ENCODE measurements at places on chromosomes 7 and 10.

- DNase-seq = no peak
These were observed 31.5 kb upstream of the SLIT1 start for GRCh38 chr10:97217299-97217698.

DNA sequence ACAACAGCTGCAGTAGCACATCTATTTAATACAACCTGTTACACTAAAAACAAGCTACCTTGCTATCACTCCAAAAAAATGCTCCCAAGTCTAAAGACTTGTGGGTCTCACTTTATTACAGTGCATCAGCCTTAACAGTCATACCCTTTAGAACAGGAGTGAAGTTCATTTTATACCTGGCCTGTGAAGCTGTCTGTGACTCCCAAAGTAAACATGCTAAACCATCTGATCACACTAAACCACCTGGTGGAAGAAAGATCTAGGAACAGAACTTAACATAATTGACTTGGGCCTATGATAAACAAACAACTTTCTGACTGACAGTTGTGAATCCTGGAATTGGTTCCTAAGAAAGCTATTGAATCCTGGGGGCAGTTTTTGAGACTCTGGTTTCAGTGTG lies 80.9 kb upstream of the ATP6V0A4 start:
- no peak for DNase-seq

DNA sequence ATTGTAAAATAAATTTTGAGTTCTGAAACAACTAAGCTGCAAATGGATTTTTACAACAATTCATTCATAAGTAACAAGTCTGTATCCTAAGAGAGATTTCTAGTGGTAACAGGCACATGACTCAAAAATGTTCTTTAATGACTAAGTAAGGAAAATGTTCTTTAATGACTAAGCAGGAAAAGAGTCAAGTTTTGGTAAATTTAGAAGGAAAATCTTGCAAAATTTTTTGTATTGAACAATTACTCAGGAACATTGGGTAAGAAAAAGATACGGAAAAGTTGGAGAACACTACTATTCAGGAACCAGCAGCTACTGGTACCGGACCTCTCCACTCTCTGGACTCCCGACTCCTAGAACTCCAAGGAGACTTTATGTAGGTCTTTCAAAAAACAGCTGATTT lies 33.5 kb downstream of the HYCC1 start:
- DNase-seq = no peak

DNA sequence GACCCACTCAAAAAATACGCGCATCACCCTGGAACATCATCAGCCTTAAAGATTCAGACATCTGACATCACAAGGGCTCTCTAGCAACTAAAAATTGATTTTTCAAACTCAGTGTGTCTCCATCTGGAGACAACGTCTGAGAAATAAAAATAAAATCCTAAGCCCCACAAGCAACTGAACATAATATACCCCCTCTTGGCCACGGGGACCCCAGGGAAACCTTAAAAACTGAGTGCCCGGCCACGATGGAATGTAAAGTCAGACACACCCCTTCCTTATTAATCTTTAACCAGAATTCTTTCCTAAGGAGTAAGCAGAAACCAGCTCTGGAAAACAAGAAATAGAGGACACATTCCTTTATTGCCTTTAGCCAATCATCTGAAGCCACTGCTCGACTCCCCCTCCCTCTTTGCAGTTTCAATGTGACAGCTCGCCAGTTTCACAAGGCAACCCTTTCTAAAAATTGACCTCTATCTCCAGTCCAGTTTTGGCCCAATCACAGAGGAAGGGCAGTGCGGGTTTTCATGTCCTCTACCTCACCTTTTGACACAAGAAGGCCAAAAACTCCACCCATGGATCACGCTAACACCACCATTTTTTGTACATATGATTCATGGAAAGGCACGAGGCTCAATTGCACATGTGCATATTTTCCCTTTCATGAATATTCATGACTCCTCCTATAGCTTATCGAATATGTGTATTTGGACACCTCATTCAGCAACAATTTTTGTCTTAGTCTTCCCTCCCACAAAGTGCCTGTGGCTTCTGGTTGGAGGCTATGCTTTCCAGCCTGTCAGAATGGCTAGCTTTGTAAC lies 24.2 kb downstream of the IFIT3 start:
- no peak for DNase-seq

DNA sequence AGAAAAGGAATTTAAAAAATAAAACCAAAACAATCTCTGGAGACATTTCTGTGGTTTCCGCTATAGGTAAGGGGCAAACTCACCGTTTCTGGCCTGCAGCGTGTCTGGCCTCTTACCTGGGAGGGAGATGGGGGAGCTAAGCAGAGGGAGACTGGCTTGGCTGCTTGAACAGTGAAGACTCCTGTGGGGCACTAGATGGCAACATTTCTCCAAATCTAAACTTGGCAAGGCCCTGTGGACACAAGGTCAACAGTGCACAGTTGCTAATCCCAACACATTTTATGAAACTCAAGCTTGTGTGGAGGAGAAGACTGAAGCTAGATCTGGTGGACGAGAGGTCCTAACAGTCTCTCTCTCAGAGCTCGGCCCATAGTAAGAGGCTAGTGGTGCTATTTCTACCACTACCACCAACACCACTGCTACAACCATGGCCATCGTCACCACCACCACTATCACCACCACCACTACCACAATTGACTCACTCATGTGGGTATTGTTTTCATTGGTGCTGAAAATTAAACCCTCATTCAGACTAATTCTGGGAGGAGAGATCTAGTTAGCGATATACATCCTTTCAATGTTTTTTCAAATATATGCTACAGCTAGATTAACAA lies 28.4 kb upstream of the CDHR3 start:
- DNase-seq = no peak

GRCh38 chr10:131803860-131804425 lies 96.9 kb upstream of the PPP2R2D start:
- DNase-seq = no peak

DNA sequence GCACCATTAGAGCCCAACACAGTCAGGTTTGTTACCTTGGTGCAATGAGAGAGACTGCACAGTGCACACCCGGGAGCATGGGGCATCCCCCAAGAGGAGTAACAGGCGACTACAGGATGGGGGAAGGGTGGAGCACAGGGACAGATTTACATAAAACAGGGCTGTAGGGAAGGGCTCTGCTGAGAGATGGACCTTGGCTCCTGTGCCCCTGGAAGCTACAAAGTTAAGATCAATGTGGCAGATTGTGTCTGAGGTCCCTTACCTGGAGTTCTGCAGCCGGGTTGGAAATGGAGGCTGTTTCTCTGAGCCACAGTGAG lies 13.7 kb upstream of the SLC18A3 start:
- DNase-seq = no peak

DNA sequence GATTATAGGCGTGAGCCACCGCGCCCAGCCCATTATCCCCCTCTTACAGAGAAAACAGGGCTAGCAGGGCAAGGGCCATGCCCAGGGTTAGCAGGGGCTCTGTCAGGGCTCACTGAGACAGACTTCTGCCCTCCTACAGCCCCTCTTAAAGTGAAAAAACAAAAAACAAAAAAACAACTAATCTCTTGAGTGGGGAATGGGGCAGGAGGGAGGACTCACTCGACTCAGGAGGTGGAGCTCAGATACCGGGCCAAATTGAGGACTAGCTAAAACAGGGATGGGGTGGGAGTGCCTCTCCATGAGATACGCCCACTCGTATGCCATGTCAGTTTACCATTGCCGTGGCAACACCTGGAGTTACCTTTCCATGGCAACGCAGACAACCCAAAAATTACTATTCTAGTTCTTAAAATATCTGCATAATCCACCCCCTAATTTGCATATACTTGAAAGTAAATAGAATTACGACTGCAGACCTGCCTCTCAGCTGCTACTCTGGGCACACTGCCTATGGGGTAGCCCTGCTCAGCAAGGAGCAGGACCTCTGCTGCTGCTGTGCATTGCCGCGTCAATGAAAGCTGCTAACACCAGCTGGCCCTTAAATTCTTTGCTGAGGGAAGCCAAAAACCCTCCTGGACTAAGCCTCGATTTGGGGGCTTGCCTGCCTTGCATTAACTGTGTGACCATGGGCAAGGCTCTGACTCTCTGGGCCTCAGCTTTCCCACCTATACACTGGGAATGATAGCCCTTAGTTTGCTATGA lies 13.4 kb downstream of the SSC4D start:
- DNase-seq = no peak

DNA sequence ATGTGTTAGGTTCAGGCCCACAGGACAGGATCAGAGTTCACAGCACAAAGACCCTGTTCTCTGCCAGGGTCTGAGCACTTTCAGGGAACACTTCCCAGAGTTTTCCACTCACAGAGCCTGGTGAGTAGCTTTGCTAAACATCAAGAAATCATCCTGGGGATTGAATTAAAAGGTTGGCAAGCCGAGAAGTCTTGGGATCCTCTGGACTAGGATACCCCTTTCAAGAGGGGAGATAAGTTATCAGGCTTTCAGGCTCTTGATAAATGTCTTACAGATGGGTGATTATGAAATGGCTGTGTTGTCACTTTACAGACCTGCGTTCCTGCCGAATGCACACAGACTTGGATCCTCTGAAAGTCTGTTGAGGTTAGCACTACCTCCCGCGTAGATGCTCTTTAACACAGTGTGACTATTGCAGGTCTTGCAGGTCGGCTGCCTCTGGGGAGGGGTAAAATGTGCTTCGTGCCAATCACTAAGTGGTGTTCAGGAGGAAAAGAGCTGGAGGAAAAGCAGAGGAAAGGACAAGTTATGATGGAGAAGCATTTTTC lies 473.5 kb upstream of the AKR1E2 start:
- DNase-seq = no peak

GRCh38 chr10:70992436-70992835 lies 104.1 kb upstream of the PCBD1 start:
- no peak for DNase-seq

- DNase-seq = no peak
These were observed 599.0 kb downstream of the TNS3 start for GRCh38 chr7:46982928-46983327.

GRCh38 chr10:83862723-83863122 lies 276.6 kb upstream of the GHITM start:
- no peak for DNase-seq

DNA sequence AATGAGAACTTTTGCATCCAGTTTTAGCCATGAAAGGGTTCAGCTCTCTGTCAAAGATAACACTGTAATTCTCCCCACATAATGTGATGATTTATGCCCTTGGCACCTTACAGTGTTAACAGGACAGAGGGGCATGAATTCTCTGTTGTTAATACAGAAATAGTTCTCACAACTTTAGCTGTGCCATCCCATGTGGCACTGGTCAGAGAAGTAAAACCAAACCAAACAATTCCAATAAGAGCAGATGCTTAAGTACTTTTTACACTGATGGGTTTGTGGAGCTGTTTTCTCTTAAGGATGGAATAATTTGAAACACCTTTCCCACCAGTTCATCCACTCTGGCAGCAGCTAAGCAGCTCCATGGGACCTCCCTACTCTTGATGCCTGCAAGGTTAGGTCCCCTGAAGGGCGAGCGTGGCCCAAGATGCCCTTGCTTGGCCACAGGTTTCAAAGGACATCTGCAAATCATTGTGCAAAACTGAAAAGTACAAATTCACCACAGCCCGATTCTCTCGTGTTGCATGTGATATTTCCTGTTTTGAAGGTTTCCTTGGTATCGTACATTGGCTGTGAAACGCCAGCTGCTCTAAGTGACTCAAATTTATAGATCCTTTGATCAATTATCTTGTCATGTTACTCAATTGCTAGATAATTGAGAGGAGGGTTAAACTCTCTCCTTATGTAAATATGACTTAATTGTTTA lies 82.5 kb upstream of the CREB5 start:
- no peak for DNase-seq

- DNase-seq = no peak
These were observed 17.3 kb downstream of the DAGLB start for GRCh38 chr7:6430271-6430940.

GRCh38 chr10:46301721-46302479 lies 15.1 kb downstream of the ANTXRL start:
- no peak for DNase-seq

GRCh38 chr10:74672430-74673165 lies 153.8 kb upstream of the KAT6B start:
- no peak for DNase-seq
